ENCODE measurements at places on chromosomes 12 and 14.

- no peak for DNase-seq
Measured at GRCh38 chr12:104475271-104475670, 18.5 kb downstream of the CHST11 start.

GRCh38 chr14:41476526-41476925 is 130.2 kb upstream of the LRFN5 start:
- DNase-seq: no peak

DNA sequence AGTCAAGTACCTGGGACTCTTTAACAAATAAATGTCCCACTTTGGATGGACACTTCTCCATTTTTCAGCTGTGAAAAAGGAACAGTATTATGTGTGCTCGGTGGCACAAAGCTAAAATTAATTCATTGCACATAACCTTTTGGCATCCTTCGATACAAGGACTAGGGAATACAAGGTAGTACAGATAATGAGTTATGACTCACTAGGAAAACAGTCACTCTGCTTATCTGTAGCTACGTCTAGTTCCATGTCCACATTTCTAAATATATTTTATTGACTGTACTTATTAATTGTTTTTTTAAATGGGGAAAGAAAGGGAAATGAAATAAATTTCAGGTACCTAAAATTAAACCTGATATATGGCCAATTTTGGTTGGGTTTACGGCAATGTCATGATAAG is 35.2 kb upstream of the RIC8B start:
- DNase-seq: no peak

DNA sequence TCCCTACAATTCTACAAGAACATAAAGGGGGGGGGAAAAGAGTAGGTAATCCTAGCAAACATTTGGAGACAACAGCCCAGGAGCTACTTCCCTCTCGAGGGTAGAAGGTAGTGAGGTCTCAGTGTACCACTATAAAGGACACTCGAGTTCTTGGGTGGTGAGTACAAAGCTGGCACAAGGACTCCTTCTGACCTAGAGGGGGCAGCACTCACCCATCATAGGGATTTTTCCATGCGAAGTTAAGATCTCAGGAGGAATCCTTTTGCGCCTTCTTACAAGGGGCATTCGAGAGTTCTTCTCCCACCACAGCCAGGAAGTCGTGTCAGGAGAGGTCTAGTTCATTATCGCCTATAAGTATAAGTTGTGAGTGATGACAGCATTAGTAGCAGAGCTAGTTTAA is 200.2 kb upstream of the RBM19 start:
- peak; percentile 24 for DNase-seq
